ENCODE measurements at places on chromosomes 4 and X.

DNA sequence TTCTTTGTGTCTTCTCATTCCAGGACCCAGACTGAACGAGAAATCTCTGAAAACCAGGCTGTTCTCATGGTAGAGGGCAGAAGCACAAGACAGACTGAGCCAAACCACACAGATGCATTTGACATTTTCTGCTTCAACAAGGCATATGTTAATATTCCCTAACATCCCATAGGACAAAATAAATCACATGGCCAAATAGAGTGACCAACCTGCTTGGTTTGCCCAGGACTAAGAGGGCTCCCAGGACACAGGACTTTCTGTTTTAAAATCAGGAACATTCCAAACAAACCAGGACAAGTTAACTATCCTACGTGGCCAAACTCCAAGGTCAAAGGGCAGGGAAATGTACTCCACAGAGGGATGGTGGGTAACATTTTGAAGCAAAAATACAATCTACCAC, 11.7 kb downstream of the CTPS2 start:
- DNase-seq = no peak

GRCh38 chr4:154642373-154643009, 30.0 kb upstream of the FGG start:
- no peak for DNase-seq

DNA sequence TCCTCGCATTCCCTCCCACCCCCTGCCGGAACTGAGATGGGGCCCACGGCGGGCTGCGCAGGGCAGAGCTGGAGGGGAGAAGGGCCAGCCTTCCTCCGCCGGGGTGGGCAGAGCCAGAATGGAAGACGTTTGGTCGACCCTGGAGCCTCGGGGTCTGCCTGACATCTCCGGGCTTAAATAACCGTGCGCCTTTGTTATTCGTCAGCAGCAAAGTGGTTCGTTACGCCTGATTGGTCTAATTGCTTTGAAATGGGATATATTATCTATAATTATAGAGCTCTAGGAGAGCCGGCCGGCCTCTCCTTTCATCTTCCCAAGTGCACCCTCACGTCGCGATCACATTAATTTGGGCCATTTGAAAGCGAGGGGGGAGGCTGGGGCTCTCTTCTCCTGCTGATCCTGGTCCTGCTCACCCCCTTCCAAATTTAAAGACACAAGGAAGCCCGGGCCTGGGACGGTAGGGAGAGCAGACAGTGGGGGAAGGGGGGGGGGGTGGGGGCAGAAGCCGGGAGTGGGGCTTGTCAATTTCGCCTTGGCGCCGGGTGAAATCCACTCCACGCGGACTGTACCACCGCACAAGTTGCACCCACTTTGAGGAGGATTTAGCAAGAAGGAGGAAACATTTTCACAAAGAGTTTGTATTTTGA, 4.7 kb upstream of the MSX1 start:
- no peak for DNase-seq

GRCh38 chr4:153705743-153706468, 21.8 kb downstream of the TLR2 start:
- no peak for DNase-seq

- no peak for DNase-seq
Observed at GRCh38 chr4:56206258-56206657, 181.0 kb downstream of the AASDH start.

DNA sequence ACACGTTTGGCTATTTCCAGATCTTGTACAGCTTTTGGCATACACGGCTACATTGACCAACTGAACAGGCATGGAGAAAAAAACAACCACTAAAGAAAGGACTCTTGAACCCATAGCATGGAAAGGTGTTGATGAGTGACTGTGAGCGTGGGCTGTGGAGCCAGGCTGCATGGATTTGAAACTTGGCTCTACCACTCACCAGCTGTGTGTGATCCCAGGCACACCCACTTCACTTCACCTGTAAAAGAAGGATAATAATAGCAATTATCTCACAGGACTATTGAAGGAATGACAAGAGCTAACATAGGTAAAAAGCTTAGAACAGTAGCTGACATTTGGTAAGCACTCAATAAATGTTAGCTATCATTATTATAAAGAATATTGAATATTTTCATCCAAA, 301.7 kb upstream of the CPEB2 start:
- no peak for DNase-seq
